SK-N-MC (cell line): ENCODE measurements at places on chromosomes 13 and 19.

DNA sequence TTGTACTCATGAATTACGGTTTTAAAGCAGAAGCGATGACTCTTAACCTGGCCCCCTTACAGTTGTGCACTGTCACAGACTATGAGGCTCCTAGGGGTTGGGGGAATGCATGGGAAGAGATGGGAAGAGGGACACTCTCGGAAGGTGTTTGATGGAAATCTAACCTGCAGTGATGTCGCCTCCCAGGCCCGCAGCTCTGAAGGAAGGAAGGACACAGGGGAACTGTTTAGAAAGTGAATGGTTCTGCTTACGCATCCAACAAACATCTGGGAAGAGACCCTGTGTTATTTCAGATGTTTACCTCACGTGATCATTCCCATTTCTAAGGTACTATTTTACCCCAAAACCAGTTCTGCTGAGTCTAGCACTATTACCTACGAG lies 48.0 kb upstream of the SLC7A9 start:
- no peak for DNase-seq

DNA sequence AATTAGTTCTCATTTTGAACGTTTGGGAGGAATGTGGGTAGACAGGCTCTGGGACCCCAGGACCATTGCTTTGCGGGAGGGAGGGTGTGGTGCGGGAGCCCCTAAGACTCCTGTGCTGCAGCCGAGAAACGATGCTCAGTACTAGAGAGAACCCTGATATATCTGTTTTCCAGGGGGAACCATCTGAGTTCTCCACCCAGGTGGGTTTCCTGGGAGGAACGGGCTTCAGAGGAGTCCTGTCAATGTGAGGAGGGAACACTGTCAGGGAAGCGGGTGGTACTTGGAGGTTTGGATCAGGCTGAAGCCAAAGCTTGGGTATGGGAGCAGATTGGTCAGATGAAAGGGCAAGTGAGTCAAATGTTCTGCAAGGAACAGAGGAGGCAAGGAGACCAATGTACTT lies 358.0 kb downstream of the FGF9 start:
- DNase-seq: no peak

- DNase-seq: no peak
These were observed 28.5 kb downstream of the VAV1 start for GRCh38 chr19:6800991-6801484.

DNA sequence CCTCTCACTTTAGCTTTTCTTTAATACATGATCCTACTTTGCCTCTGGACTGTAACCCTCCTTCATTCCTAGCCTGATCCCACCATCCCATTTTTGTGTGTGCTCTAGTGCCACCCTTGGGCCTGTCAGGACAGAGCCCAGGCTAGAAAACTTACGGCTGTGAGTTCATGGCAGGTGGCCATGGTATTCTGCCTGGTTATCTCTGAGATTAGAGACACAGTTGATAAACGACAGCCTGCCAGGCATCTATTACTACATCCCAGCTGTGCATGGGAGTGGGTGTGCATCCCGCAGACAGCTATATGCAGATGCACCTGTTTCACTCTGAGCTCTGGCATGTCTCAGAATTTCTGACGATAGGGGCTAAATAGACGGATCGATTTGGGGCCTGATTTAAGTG lies 110.9 kb downstream of the HS6ST3 start:
- no peak for DNase-seq

GRCh38 chr19:49201042-49201441 lies 43.5 kb downstream of the TRPM4 start:
- DNase-seq: no peak

DNA sequence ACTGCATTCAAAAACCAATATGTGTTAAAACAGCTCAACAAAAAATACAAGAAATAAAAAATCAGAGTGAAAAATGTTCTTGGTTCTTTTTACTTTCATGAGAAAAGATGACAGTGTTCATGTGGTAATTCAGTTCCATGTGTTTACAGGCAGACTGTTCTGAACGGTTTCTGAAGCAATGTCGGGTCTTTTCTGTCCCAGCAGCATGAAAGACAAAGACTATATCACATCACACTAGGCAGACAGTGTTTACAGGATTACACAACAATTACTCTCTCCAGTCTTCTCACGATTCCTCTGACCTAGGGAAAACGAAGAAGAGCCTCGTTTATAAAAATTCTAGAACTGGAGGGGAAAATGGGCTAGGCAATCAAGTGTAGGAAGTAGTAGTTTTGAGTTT lies 83.4 kb downstream of the UBL3 start:
- no peak for DNase-seq

DNA sequence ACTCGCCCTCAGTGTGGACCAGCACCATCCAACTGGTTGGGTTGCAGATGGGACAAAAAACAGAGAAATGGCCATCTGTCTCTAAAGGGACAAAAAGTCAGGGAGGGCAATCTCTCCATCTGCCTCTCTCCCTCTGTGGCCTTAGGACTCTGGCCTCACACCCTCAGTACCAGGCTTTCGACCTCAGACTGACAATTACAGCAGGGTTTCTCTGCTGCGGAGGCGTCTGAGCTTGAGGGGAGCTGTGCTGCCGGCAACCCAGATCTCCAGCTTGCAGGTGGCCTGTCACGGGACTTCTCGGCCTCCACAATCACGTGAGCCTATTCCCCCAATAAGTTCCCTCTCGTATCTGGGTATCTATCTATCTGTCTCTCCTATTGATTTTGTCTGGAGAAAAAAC lies 27.7 kb downstream of the MLLT1 start:
- DNase-seq: no peak

- no peak for DNase-seq
These were observed 86.9 kb downstream of the TBC1D4 start for GRCh38 chr13:75395066-75395465.

- no peak for DNase-seq
These were observed 148.7 kb downstream of the FOXO1 start for GRCh38 chr13:40517486-40518480.

GRCh38 chr13:71210861-71211260 lies 656.1 kb downstream of the DACH1 start:
- DNase-seq: no peak

GRCh38 chr19:1814833-1815604 lies 2.9 kb upstream of the ATP8B3 start:
- DNase-seq: no peak

GRCh38 chr13:68304286-68304893 lies 1074.3 kb upstream of the PCDH9 start:
- DNase-seq: peak; percentile 37

DNA sequence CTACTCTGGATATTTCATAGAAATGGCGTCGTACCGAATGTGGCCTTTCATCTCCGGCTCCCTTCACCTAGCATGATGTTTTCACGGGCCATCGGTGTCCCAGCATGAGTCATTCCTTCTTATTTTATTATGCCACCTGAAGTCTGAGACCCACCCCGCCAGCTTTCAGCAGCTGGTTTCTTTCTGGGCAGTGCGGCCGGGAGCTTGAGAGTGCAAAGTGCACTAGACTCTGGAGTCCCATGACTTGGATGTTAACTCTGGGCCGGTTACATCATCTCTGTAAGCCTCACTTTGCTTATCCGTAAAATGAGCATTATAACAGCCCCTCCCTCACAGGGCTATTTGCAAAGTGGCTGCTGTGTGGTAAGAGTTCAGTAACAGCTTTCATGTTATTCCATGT lies 5.8 kb upstream of the KMT5C start:
- DNase-seq: no peak

DNA sequence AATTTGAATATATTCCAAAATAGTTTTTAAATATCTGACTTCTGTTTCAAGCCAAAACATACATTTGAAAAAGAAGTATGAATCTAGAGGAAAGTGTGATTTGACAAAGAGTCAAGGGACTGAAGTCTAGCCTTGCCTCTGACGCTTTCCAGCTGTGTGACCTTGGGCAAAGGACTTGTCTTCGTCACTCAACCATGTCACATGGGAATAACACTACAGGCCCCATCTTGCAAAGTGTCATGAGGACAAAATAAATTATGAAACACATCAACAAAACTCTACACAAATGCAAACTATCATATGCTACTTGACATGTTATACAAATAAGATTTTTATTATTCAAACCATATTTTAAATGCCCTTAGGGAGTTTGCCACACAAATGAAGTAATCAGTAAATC lies 73.0 kb downstream of the CYSLTR2 start:
- no peak for DNase-seq

GRCh38 chr19:498511-498891 lies 2.2 kb downstream of the MADCAM1 start:
- no peak for DNase-seq

DNA sequence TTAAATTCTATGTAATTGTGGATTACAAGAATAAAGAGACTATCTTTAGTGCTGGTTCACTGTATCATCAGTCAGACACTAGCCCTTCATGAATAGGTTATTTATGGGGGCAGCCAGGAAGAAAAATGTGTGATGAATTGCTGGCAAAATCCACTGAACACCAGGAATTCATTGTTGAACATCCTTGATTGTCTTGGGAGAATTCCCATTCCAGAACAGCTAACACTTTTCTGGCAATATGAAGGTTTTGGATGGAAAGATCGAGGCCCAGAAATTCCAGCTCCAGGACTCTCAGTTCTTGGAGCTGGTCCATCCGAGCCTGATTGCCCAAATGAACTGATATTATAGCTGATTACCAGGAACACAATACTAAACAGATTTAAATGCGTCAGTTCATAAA lies 11.5 kb upstream of the SPART start:
- no peak for DNase-seq

DNA sequence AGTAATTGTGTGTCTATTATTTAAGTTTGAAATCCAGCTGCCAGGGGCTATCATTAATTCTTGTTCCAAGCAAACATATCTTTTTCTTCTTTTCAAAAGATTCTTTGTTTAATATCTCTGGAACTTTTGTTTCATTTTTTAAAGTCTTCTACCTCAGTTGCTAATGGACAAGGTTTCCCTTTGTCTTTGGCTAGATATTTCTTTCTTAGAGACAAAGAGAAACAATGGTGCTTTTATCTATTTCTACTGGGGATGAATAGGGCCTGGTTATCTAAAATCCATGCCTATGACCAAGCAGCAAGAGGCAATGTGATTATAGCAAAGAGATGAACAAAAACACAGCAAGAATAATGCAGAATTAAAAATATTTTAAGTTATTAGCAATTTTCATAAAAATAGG lies 661.3 kb upstream of the KLF12 start:
- DNase-seq: no peak

GRCh38 chr19:12064590-12065538 lies at the start of gene ZNF844:
TSS of gene ZNF844 (plus strand) at chr19:12064731. CDS start at chr19:12064874, 143 bp downstream.
- no peak for DNase-seq

DNA sequence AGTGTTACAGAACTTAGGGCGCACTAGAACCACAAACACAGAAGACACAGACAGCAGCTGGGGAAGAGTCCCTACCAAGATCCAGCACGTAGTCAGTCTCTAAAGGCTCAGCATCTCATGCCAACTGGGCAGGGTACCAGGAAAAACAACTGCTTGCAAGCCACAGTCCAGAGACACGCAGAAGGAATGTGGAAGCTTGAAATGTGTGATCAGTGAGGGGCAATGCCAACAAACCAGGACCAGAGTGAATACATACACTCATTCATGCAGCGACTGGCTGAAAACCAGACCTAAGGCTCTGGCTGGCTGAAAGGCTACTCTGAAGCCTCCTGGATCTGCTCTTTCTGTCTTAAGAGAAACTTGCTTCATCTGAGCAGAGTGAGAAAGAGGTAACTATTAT lies 1484.8 kb downstream of the EFNB2 start:
- no peak for DNase-seq

DNA sequence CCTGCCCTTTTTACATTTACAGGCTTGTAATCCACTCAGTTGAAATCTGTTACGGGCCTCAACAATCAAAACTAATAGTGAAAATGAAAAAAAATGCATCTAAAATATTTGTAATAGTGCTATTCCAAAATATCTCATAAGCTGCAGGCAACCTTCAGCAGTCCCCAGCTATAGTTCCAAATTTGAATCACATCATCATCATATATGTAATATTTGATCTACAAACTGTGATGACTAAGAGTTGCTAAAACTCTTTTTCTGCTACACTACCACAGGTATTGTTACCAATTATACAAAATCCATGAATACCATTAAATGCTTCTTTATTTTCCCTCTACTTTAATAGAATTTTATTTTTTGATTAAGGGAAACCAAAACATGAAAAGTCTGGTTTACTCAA lies 121.4 kb upstream of the RFC3 start:
- no peak for DNase-seq

- DNase-seq: peak; percentile 39
These were observed 9.4 kb upstream of the CEACAM16 start for GRCh38 chr19:44689290-44690130.

DNA sequence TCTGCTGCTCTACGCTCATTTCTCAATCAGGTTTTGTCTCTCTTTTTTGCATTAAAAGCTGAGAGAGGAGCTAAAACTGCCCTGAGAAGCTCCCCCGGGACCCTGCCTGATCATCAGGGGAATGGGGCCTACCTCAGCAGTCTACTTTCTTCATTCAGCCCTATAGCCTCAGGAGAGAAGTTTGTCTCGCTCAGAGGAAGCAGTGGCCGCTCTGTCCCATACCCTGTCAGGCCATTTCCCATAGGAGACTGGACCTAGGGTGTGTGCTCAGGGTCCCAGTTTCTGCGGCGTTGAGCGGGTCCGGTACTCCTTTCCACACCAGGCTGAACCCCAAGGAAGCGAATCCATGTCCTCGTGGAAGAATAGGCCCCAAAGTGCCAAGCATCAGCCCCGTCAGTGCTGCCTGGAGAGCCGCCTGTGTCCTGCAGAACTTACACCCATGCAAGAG lies 21.7 kb downstream of the UBE2L5 start:
- DNase-seq: no peak

DNA sequence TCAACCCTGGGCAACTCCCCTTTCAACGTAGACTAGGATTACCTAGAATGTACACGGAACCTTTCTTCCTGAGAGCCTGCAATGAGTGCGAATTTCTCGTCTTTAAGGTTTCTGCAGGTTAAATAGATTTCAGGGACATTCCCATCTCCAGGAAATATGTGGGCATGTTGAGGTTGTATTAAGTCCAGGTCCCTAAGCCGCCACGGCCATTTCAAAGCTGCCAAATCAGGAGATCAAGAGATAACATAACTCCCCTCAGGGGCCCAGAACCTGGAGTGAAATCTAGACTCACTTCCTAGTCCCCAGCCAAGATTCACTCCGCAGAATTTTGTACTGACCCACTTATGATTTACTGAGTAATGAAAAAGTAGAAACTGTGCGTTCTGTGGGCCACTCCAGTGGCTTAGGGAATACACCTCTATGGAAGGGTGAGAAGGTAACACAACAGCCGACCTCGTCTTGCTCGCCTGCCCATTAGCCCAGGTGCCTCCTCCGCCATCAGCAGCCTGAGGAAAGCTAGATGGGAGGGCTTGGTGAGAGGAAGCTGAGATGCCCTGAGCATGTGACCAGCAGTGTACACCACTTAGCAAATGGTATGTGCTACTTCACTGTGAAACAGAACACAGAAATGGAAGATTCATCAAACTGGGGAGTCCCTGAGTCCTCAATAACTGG lies 98.5 kb upstream of the SOX1 start:
- no peak for DNase-seq
